ENCODE measurements at places on chromosomes 4 and X. TPM values are rescaled to one million over a fixed set of nuclear protein-coding genes. Genes with fewer than 3 reads are reported as not detected.

STEEP1 gene
- total RNA-seq, result 19.6 TPM

CHIC1 gene
- total RNA-seq, result 8.6 TPM

CNGA1 gene
- total RNA-seq, result not detected

SYNPO2 gene
- total RNA-seq, result 0.96 TPM

WNK3 gene
- total RNA-seq, result 0.26 TPM

TLR3 gene
- 1.8 TPM for total RNA-seq

KLF8 gene
- total RNA-seq, result 2.9 TPM

HPGD gene
- 10.4 TPM for total RNA-seq

IL9R gene
- total RNA-seq, result 30.5 TPM

ANKRD50 gene
- 0.11 TPM for total RNA-seq

SMPX gene
- total RNA-seq, result not detected

CLCN4 gene
- total RNA-seq, result 0.25 TPM

RAB40A gene
- total RNA-seq, result 0.26 TPM

MAGEB17 gene
- not detected for total RNA-seq

NKX6-1 gene
- not detected for total RNA-seq

RHOXF1 gene
- not detected for total RNA-seq

AADAT gene
- total RNA-seq, result not detected

CCNA2 gene
- total RNA-seq, result 86.4 TPM

NPY1R gene
- not detected for total RNA-seq

TMEM187 gene
- 8.6 TPM for total RNA-seq

FOXO4 gene
- 24.9 TPM for total RNA-seq

CDX4 gene
- total RNA-seq, result not detected

GABRE gene
- not detected for total RNA-seq

Measured in activated naive CD8-positive, alpha-beta T cell treated with anti-CD3 and anti-CD28 coated beads, Interleukin-2, amount 10 ng/mL, durations not matched to agents 7 days and 5 days (primary cell).